ENCODE measurements at places on chromosomes 11 and 22.

GRCh38 chr11:129637983-129638776 lies 177.5 kb upstream of the TMEM45B start:
- no peak for DNase-seq

DNA sequence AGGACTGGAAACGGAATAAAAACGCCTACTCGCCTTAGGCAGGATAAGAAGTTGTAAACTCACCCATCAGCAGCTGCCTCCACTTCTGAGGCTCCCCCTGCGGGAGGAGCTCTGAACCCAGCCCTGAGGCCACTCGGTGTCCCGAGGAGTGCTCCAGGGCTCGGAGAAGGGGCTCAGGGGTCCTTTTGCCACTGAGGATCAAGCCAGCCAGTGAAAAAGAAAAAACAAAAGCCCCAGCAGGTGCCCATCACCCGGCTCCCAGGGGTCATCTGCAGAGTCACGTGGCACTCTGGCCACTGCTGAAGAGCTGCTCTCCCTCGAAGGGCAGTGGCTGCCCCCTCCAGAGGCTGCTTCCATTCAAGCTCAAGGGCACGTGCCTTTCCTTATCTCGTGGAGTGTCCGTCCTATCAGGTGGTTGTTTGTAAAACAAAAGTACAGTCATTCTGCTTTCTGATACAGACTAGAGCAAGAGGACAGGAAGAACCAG lies 29.0 kb downstream of the NUP50 start:
- DNase-seq: no peak

DNA sequence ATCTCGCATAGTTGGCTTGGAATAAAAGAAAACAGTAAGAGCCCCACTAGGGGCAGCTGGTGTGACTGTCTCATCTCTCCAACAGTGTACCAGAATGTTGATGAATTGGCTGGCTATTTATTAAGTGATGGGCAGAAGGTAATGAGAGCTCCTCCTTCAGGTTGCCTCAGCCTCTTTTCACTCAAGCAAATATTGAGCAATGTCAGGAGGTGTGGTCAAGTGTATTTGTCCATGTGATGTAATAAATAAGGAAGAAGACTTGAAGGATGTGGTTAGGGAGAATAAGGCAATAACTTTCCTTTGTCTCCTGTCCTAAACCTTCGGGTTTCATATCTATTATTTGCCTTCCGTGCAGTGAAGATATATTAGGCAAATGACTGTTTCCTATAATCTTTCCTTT lies at the start of gene TCN1:
Gene TCN1 (minus strand): TSS at position 91 of the 400 bp plus-strand sequence. CDS start 17 bp downstream, at position 74.
- peak; percentile 17 for DNase-seq

DNA sequence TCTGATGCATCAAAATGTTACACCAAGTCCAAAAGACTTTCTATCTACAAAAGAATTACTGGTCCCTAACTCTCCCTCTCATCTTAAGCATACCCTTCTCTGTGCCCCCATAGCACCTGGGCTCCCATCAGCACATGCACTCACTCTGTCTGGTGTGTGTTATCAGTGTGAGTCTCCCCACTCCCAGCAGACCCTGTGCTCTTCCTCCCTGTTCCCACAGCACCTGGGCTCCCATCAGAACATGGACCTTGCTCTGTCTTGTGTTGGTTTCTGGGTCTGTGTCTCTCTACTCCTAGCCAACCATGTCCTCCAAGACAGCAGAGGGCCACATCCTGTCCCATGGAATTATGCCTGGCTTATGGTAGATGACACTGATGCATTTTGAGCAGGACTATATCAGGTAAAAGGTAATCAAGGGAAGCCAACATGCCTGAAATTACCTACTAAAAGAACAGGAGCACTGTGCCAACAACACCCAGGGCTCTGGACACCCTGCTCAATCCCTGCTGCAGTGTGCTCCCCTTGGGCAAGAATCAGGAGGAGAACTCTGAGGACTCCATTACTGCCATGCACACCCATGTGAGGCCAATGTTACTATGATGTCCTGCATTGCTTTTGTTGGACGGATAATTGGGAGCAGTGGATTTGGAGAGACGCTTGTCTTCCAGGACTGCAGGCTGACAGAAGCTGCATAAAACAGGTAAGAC lies 34.3 kb downstream of the GAB4 start:
- no peak for DNase-seq

- DNase-seq: no peak
Observed at GRCh38 chr11:36186340-36187175, 102.7 kb downstream of the COMMD9 start.

GRCh38 chr11:88384669-88385005 lies 47.1 kb upstream of the CTSC start:
- DNase-seq: no peak

DNA sequence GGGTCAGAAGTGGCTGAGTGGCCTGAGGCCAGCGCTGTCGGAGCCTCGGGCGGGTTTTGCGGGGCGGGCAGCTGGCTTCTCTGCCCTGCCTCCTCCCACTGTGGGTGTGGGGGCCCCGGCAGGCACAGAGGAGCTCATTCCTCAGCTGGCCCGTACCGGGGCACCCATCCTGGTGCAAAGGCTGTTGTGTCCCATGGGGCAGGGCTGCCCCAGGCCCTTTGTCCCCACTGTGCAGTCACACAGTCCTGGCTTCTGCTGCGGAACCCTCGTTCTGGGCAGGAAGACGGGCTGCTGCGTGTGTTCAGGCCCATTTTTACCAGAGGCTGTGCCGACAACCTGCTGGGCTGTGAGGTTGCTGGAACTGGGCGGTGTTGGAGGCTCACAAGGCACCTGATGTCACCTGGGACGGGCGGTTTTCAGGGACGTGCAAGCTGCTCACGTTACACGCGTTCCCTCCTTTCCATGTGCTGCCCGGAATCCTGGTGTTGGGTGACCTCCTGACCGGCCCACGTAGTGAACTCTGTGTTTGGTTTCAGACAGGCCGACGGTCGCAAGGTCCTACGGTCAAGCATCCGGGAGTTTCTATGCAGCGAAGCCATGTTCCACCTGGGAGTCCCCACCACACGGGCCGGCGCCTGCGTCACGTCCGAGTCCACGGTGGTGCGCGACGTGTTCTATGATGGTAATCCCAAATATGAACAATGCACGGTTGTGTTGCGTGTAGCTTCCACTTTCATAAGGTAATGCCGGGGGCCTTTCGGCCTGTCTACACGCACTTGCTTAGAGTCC lies 5.2 kb downstream of the SELENOO start:
- DNase-seq: no peak

DNA sequence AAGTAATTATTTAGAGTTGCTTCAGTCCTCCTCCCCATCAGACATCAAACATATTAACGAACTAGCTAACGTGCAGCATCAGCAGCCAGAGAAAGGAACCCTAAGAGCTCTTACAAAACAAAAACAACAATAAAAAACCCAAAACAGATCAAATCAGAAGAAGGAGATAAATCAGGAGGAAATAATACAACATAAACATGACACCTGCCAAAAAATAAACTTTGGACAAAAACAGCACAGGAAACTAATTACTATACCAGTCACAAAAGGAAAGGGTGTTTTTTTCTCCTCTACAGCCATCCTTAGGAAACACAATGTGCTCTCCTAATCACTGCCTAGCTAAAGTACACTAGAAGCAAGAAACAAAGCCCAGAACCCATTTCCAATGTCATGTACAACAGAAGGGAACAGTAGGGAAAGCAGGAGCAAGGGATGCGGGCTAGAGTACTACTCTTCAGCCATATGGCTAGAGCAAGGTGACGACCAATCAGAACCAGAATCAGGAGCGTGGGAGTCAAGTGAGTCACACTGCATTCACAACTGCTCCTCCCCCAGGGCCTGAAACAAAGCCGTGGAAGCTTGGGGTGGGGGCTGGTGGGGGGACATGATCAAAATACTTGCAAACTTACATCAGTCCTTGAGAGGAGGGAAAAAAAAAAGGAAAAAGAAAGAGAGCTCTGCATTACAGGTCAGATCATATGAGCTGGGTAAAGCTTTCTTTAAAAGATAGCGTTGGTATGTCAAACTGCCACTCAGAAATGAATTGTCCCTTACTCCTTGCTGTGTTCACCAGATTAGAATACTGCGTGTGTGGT lies 60.4 kb downstream of the LARGE2 start:
- DNase-seq: no peak

DNA sequence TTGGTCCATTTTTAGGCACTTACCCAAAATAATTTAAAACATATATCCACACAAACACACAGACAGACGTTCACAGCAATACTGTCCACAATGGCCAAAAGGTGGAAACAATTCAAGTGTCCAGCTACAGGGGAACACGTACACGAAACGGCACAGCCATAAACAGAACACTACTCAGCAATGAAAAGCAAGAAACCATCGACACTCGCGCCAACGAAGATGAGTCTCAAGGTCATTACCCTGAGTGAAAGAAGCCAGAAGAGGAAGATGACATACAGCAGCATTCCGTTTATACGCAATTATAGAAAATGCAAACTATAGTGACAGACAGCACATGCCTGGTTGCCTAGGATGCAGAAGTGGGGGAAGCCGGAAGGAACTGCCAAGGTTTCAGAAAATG lies 13.4 kb upstream of the COMT start:
- no peak for DNase-seq

- DNase-seq: peak; percentile 44
Observed at GRCh38 chr11:96388891-96389719, 607 bp downstream of the CCDC82 start.

- DNase-seq: no peak
Observed at GRCh38 chr11:63666874-63667273, 4.3 kb downstream of the ATL3 start.

DNA sequence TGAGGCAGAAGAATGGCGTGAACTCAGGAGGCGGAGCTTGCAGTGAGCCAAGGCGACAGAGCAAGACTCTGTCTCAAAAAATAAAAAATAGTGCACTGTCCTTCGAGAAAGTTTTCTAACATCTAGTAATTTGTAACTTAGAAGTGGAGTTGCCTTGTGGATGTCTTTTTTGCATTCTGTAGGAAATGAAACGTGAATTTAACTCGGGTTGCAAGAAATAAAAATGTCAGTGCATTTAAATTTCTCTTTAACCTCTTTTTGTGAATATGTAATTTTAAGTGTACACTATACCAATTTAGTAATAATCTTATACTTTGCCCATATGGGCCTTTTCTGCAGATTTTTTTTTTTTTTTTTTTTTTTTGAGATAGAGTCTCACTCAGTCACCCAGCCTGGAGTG lies 26.2 kb upstream of the CRKL start:
- no peak for DNase-seq

- DNase-seq: no peak
Observed at GRCh38 chr22:27244328-27244727, 557.2 kb downstream of the MN1 start.

GRCh38 chr11:75113030-75113429 lies 16.4 kb upstream of the OR2AT4 start:
- no peak for DNase-seq

GRCh38 chr11:10371926-10372641 lies 67.2 kb downstream of the ADM start:
- no peak for DNase-seq

DNA sequence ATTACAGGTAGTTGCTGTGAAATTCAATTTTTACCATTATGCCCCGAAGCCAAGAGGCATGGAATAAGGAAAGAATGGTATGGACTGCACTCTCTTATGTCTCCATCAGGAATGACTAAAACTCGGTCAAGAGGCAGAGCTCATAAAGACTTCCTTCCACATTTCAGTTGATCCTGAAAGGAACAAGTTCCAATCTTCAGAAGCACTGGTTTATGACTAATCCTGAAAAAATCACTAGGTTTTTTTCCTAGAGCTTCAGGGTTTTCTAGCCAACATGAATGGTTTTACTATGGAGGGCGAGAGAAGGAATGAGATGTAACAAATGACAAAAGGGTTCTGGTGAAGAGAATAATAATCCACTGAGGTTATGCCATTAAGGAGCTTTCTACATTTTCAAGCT lies 832.2 kb downstream of the NTM start:
- DNase-seq: no peak

DNA sequence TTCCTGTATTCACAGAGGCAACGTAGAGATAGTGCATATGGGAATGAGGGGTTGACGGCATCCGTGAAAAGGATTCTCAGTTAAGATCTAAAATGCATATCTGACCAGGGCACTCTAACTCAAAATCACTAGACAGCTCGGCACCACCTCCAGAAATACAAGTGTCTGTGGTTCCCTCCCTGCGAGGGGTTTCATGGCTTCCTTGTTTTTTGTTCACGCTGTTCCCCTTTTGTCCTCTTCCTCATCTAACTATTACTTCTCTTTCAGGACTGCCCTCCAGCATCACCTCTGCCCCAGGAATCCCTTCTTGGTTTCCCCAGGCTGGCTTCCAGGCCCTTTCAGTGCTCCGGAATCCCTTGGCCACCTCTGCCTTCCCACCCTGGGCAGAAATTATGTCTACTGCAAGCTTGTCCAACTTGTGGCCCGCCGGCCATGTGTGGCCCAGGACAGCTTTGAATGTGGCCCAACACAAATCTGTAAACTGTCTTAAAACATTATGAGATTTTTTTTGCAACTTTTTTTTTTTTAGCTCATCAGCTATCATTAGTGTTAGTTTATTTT lies 159.9 kb downstream of the FBXO7 start:
- no peak for DNase-seq

DNA sequence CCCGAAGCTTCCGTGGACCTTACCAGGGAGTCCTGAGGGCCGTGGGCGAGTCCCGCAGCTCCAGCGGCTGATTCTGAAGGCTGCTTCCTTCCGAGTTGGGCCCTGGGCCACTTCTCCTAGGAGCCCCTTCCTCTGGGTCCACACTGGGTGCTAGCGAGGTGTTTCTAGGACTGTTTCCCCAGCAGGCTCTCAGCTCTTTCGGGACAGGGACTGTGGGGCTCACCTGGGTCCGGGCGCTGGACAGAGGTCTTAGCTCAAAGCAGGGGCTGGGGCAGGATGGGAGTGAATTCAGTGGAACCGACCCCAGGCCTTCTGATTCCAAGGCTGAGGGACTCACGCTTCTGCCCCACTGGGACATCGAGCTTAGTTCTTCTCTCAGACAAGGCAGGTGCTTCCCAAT lies 29.3 kb upstream of the CSNK1E start:
- no peak for DNase-seq

GRCh38 chr11:76701294-76702040 lies 30.9 kb upstream of the LRRC32 start:
- DNase-seq: no peak

DNA sequence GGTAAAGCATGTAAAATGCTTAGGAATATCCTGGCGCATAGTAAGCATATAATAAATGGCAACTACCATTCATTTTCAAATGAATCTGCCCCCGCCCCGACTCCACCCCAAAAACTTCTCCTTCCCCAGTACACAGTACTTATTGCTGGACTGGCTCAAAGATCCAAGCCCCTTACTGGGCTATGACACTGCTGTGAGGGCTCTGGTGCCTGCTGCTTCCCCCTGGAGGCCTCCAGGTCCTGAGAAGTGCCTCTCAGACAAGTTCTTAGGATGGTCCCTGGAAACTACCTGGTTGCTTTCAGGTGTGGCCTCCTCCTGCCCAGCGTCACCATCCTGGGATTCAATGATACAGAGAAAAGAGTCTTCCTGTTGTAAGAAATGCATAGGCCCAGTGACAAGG lies 190.6 kb upstream of the NTM start:
- DNase-seq: no peak
